ENCODE measurements at places on chromosomes 13 and 19.

- no peak for DNase-seq
Measured at GRCh38 chr13:44395976-44396694, 22.5 kb downstream of the SERP2 start.

- no peak for DNase-seq
Measured at GRCh38 chr19:16330368-16330801, 5.8 kb downstream of the KLF2 start.

- peak; percentile 18 for DNase-seq
Measured at GRCh38 chr19:52336117-52336790, at the start of gene ZNF610. ZNF610 (plus strand) TSS chr19:52336243; CDS start chr19:52349173, 12,930 bp downstream.

DNA sequence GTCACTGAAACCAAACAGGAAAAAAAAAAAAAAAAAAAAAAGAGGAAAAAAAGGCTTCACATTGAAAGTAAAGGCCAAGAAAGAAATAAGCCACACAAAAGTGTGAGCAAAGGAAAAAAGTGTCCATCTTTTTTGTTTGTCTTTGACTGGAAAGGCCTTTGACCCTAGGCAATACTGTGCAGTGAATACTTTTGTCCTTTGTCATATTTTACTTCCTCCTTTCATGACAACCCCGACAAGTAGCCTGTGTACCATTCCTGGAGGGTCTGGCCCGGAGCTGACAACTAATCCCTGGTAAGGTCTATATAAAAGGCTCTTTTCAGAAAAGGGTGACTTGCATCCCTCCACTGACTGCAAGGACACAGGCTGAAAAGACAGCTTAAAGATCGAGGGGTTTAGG is 12.9 kb upstream of the MICU2 start:
- DNase-seq = no peak

- DNase-seq = no peak
Measured at GRCh38 chr13:21632196-21632595, 28.2 kb upstream of the MICU2 start.

DNA sequence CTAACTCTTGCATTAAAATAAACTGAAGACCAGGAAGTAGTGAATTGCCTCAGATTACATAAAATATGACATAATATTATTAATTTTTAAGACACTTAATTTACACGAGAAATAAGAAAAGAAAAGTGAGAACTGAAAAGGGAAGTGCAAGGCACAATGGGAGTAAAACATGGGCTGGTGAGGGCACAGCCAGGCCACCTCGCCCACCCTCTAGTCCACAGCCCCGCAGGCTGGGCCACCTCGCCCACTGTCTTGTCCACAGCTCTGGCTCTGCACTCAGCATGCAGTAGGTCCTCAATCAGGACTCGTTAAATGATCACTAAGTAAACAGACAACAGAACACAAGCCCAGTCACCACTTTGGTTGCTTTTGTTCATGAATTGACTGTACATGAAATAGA is 67.8 kb upstream of the ARHGEF7 start:
- no peak for DNase-seq

- no peak for DNase-seq
Measured at GRCh38 chr19:49666120-49666444, 349 bp downstream of the BCL2L12 start.
